ENCODE measurements at places on chromosomes 4 and X.

- no peak for DNase-seq
Measured at GRCh38 chrX:56318076-56318475, 85.9 kb downstream of the KLF8 start.

DNA sequence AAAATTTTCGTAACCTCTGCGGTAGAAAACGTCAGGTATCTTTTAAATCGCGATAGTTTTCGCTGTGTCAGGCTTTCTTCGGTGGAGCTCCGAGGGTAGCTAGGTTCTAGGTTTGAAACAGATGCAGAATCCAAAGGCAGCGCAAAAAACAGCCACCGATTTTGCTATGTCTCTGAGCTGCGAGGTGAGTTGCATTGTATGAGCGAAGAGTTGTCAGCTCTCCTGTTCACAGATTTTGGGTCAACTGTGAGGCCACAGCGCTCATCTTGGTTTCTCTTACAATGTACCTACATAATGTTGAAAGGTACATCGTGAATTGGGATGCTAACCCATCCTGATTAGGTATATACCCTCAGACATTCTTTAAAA is 486 bp downstream of the CLCN3 start:
- no peak for DNase-seq

DNA sequence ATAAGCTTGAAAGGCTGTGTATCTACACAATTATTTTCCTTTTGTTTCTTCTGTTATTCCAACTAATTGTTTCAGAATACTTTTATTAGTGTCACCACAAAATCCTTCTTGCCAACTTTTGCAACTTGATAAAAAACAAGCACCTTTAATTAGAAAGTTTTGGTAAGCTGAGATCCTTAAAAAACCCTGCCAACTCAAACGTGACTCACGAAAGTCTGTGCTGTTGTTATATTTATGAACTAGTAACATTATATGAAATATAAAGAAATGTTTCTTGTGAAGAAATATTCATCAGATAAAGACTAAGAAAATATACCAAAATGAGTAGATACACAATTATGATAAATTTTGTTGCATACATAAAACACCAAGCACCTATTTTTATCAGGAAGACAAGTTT is 49.0 kb downstream of the HUWE1 start:
- DNase-seq = no peak

DNA sequence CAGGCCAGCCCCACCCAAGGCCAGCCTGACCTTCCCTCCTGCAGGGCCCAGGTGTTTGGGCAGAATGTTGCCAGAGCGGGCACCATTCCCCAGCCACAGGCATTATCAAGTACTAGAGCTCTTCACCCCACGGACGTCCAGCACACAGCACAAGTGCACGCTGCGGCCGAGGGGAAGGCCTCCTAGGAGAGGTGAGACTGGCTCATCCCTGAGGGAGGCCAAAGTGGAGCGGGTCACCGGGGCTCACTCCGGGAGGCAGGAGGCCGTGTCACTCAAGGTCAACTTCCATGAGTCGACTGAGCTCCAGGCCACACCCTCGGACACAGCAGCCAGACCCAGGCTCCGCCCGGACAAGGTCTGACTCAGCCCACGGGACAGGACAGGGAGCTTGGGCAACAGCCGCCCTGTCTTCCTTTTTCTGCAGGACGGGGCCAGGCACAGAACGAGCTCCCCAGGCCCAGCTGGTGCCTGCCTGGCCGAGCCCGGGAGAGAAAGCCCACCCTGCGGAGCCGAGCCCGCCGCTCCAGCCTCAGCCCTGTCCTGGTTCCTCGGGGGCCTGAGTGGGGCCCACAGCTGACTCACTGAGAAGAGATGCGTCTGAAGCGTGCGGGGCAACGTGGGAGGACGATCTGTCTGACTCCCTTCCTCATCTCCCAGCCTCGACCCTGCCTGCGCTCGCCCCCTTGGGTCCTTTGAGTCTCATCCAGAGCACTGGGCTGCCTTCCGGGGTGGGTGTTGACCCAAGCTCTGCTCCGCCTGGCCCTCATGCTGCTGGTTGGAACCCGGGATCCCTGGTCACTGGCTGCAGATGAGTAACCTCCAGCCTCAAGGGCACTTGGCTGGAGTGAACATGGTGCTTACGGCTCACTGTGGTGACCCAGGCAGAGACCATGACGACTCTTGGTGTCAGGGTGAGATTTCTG is 1.6 kb downstream of the SLC49A3 start:
- no peak for DNase-seq

DNA sequence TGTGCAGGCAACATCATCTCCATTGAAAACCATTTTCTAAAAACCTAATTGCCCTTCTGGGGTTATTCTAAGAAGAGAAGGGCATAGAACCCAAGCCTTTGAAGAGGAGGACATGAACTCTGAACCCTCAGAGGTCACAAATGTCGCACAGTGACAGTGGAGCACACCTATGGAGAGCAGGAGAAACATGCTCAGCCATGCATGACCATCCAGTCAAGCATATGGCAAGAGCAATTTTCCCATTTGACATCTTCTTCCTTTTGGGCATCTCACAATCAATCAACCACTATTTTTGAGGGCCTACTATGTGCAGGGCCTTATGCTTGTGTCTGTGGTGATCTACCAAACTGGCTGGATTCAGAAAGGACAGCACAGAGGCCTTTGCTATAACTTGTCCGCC is 30.1 kb upstream of the AFF2 start:
- DNase-seq = no peak

- DNase-seq = no peak
Measured at GRCh38 chr4:3252831-3253641, 4.1 kb downstream of the MSANTD1 start.

DNA sequence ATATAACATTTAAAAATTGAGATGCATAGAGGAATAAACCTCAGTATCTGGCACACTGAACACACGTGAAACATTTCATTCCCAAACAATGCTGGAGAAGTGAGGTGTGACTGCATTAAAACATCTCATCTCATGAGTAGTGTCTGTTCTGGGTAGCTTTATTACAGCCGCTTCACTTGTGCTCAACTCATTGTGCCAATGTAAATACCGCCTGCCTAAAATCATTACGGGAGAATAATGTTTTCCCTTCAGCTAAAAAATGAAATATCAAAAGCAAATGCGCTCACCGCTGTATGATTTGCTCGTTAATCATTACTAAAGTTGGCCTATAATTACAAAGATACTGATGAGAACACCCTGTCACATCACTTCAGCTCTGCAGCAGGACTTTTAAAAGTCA is 110.2 kb upstream of the PRPS2 start:
- DNase-seq = no peak

GRCh38 chrX:129779747-129780146 is at the start of gene SASH3:
Gene SASH3 (plus strand): TSS chrX:129779949. CDS start chrX:129780098, 149 bp downstream.
- DNase-seq = peak; percentile 21

GRCh38 chr4:112270051-112270450 is 15.7 kb downstream of the TIFA start:
- DNase-seq = no peak

GRCh38 chr4:8072235-8072968 is 86.2 kb downstream of the ABLIM2 start:
- no peak for DNase-seq

GRCh38 chrX:10111364-10112148 is 45.2 kb upstream of the CLCN4 start:
- DNase-seq = peak; percentile 56

DNA sequence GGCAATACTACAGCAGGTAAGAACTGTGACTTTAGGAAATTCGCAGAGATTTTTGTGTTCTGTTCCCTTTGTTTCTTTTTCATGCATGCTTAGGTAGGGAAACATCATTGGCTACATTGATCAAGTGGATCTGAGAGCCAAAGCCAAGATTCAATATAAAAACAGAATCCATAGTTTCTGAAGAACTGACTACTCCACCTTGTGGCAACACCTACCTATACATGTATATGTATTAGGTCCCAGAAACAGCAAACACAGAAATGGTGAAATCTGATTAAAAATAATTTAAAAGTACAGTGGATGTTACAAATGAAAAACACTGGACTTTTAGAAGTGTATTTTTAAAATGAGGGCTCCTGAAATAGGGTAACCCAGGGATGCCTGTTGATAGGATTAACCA is 322.6 kb upstream of the MAOA start:
- DNase-seq = no peak

Measured in activated CD4-positive, alpha-beta T cell treated with anti-CD3 and anti-CD28 coated beads, Interleukin-2, amount 50 U/mL, for 4 hours (primary cell).